ENCODE measurements at places on chromosomes 7 and 10.

- DNase-seq: no peak
Measured at GRCh38 chr7:25305831-25306230, 77.5 kb upstream of the NPVF start.

DNA sequence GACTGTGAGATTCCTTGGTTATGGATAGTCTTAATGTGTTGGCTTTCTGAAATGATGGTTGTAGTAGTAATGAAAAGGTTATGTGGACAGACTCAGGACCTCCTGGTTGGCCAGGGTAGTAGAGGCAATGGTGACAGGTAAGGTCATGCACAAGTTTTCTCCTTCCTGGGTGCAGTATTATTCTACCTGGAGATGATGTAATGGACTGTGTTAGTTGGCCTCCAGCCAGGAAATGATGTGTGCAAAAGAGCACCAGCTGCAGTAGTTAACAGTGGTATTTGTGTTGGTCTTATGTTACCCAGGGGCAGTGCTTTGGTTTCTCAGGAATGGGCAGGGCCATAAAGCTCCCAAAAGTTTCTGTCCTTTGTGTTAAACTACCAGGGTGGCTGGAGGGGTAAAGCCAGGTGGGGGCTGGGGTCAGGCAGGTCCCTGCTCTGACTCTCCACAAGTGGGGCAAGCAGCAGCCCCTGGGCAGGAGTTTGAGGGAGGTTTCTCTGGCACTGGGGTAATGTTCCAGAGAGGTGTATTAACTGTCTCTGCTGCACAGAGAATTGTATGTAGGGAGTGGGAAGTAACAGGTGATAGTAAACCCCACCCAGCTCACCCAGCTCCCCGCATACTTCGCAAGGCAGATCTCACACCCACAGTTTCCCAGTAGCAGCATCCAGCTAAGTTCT lies 36.3 kb downstream of the GPR22 start:
- DNase-seq: no peak

DNA sequence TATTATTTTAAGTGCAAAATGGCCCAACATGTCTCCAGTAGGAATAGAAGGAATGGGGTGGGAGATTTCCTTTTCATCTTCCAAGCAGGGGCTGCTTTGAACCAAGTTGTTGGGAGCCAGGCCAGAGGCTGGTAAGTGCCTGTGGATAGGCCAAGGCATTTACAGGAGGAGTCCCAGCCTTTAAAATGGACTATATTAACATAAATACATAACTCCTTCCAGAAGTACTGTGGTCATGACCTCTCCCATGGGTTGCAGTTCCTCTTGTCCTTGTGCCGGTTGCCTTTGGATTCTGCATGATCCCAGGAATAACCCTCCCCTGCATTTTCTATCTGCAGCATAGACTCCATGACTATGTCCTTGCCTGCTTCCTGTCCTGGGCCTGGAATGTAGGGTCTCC lies 95.8 kb downstream of the SEC23IP start:
- DNase-seq: no peak

DNA sequence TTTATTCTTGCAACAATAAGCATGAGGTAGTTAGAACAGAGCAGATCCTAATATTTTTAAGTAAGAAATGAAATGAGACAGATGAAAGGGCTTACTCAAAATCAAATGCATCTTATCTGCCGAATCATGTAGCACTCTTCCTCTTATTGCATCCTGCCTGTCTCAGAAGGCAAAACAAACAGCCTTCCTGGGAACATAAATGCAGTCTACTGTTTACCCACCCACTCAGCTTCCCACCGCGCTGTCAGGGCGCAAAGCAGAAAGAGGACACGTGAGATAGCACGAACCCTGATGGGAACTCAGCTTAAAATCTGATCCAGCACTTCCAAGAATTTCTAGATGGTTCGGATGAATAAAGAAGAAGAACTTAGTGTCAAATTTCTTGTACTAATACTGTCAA lies 114.4 kb upstream of the CDK1 start:
- no peak for DNase-seq

- no peak for DNase-seq
Measured at GRCh38 chr7:126449611-126450268, 803.0 kb downstream of the GRM8 start.

DNA sequence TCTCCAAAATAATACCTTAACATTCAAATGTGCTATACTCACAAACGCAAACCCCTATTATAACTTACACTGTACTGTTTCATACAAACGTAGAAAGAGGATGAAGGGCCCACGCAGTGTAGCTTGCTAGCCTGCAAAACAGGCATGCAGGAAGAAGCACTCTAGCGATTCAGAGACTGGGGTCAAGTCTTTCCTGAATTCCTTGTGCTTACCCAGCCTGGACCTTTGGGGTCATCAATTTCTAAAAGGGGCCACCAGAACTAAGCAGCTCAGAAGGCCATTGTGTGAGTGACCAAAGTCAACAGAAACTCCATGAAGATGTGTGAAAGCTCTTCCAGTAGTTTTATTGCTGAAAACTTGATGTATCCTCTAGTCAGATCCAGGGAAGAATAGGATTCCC lies 111.9 kb downstream of the SVIL start:
- DNase-seq: no peak
